A549 treated with AZD2906 at 1 μM for 4 hours (cell line): ENCODE measurements at places on chromosomes 4 and X. TPM values are rescaled to one million over a fixed set of nuclear protein-coding genes. Genes with fewer than 3 reads are reported as not detected.

The FGF16 gene
- not detected in 5 replicates for total RNA-seq

The PDCL2 gene
- not detected in 5 replicates for total RNA-seq

The MAGEE2 gene
- total RNA-seq, result not detected in 5 replicates

The GAGE2A gene
- total RNA-seq, result not detected in 5 replicates

The BEX1 gene
- total RNA-seq, result not detected in 5 replicates

The F8A3 gene
- 0.56 to 1.3 TPM (median 1.0 TPM) in 5 replicates for total RNA-seq

The SMIM10 gene
- total RNA-seq, result 0.06 to 0.19 TPM (median 0.11 TPM) in 4 of 5 replicates, not detected in the other
